Lower lobe of right lung (tissue), 2 donors: ENCODE measurements at places on chromosomes 6 and 20.
A peak's percentile ranks its signal among the peaks of the same experiment; 100 is the strongest.

GRCh38 chr20:58570204-58570859 lies 55.1 kb upstream of the APCDD1L start:
- no peak for DNase-seq

- peak; percentile 67 for DNase-seq
These were observed 527 bp downstream of the FBXO30 start for GRCh38 chr6:145814035-145814500.

GRCh38 chr6:37952027-37952426 lies 132.5 kb downstream of the ZFAND3 start:
- no peak for DNase-seq

DNA sequence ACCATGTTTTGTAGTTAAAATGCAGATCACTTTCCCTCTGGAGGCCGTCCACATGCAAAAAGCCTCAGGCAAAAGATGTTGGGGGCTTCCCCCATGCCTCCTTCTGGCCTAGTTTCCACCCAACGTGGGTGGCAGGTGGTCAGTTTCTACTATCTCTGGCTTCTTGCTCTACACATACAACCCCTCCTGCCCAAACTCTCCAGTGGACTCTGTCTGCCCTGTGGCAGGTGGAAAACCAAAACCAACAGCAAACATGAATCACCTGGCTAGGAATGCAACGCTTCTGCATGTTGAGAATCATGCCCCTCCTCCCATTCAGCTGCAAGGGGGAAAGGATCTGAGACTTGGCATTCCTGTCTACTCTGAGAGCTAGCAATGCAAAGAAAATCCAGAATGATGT lies 94.8 kb downstream of the MBOAT1 start:
- DNase-seq = no peak

GRCh38 chr6:99592900-99593299 lies 13.7 kb upstream of the PRDM13 start:
- no peak for DNase-seq

- DNase-seq = no peak
These were observed 671 bp downstream of the E2F1 start for GRCh38 chr20:33685328-33686099.

DNA sequence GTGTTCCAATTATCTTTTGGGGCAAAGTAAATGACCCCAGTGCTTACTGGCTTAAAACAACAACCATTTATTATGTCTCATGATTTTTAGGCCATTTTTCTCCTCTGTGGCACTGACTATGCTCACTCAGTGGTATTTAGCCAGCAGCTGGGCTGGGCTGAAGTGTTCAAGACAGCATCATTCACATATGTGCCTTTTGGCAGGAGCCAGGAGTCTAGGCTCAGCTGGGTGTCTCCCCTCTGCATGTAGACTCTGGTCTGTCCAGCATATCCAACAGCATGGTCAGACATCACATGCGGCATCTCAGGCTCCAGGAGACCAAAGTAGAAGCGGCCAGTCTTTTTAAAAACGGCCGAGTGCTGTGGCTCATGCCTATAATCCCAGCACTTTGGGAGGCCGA lies 120.3 kb upstream of the TOP1 start:
- no peak for DNase-seq
